WERI-Rb-1 (cell line): ENCODE measurements at places on chromosomes 7 and 10.

GRCh38 chr7:44111761-44112160 is 7.6 kb downstream of the AEBP1 start:
- DNase-seq, result no peak

DNA sequence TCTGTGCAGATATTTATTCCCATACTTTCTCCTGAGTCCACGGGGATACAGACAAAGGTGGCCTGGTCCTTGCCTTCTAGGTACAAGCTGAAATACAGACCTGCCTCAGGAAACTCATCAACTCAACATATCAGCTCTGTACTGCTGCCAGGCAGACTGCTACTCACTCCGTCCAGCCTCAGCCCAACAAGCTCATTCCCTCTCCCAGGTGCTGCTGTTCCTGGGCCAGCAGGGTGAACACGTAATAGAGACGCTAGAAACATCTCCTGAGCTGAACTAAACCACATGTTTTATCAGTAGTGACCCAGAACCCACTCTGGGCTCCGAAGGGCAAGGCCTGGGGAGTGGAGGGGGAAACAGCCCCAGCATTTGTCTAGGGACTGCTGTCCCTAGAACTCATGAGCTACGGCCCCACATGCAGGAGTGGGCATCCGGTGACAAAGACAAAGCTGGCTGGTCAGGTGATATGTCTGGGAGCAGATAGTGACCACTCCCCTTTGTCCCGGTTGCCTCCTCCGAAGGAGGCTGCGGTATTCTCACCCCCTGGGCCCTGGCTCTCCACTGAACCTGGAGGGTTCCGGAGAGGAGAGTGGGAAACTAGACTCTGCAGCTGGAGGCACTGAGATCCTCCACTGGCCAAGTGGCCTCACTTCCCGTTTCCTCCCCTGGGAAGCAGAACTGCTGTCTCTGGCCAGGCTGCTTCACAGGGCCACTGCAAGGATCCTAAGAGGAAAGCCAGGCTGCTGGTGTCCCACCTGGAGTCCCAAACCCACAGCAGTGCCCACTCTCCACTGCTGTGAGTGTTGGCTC is 116.1 kb downstream of the FAM53B start:
- no peak for DNase-seq

- DNase-seq, result no peak
Observed at GRCh38 chr7:14340393-14341074, 351.1 kb upstream of the ETV1 start.

DNA sequence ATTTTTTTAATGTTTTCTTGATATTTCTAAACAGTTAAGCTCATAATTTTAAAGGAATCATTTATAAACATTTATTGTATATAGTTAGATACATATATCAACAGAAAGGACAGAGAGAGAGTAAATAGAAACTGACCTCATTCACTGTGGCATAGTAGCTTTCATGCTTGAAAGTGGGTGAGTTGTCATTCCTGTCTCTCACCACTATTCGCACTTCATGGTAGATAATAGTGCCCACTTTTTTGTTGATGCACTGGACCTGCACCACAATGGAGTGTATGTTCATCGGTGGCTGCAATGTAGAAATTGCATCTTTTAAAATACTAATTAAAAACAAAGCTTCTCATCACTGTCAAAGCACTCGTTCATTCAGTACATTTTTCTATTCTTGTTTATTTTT is 432.0 kb downstream of the PCDH15 start:
- DNase-seq, result no peak

DNA sequence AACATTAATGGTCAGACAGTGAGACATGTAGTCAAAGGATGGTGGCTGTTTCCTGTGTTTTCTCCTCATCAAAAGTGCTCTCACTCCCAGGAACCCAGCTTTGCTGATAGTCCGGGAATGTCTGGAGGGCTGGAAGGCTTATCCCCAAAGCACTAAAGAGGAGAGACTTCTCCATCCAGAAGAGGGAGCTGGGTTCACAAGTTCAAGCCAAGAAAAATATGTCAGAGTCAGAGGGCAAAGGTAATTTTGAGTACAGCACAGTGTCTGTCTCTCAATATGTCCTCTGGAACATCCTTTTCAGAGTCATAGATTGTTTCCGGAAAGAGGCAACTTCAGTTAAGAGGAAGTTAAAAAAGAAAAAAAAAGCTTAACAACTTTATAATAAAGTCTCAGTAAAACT is 281.5 kb upstream of the PHYHIPL start:
- no peak for DNase-seq

GRCh38 chr7:3928727-3929515 is 627.9 kb downstream of the SDK1 start:
- no peak for DNase-seq

GRCh38 chr10:98365406-98366061 is 49.4 kb downstream of the PYROXD2 start:
- no peak for DNase-seq

DNA sequence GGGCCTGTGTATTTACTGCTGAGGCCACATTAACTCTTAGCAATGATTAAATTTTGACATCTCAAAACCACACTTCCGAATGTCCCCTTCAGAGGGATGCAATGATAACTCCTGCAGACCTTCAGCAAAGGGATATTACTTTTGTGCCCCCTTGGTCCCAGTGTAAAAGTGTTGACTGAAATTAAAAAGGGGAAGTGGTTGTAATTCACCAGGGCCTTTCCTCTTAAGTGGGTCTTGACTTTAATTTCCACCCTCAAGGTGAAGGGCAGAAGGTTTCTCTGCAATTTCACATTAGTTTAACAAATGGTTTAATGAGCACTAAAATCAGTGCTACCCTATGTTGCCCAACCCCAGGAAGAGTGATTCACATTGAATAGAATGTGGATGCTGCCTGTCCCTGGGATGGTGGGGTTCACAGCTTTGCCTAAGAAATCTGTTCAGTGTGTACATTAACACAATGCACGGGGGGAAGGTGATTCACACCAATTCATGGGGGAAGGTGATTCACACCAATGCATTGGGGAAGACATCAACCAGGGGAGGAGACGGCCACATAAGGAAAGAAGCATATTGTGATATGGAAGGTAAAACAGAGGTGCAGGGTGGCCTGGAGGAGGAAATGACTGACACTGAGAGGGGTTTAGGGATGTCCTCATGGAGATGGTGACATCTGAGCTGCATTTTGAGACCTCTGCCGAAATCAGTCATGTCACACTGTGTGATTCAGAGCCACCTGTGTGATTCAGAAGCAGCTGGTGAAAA is 19.4 kb upstream of the TNS3 start:
- no peak for DNase-seq

DNA sequence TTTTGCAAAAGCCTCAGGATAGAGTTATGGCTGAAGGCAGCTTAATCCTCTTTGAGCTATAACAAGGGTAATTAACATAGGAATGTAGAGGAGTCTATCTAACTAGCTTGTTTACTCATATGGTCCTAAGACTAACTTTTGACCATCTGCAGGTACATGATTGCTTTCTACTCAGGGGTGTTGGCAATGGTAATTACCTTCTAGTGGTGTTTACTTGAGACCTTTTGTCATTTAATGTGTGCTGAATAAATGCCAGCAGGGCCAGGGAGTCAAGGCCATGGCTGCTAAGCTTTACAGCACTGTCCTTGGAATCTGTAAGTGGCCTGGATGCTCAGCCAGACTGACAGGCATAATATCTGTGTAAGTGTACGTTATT is 1325.0 kb downstream of the XPNPEP1 start:
- DNase-seq, result peak; percentile 14

GRCh38 chr10:95791425-95791979 is 35.5 kb downstream of the ENTPD1 start:
- DNase-seq, result no peak

DNA sequence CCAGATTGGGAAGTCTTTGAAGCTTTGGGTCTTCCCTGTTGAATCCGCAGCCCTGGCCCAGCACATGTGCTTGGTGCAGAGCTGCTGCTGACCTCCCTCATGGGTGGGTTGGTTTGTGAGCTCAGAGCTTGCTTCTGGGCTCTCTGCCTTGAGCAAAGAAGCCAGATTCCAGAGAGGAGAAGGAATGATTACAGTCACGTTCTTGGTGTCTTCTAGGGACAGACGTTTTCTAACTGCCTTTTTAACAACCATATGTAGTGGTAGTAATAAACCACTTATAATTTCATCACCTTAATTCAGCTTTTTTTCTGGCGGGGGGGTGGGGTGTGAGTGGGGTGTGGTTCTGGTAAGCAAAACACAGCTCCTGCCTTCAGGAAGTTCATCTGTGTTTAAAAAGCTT is 39.5 kb downstream of the LRMDA start:
- DNase-seq, result no peak

DNA sequence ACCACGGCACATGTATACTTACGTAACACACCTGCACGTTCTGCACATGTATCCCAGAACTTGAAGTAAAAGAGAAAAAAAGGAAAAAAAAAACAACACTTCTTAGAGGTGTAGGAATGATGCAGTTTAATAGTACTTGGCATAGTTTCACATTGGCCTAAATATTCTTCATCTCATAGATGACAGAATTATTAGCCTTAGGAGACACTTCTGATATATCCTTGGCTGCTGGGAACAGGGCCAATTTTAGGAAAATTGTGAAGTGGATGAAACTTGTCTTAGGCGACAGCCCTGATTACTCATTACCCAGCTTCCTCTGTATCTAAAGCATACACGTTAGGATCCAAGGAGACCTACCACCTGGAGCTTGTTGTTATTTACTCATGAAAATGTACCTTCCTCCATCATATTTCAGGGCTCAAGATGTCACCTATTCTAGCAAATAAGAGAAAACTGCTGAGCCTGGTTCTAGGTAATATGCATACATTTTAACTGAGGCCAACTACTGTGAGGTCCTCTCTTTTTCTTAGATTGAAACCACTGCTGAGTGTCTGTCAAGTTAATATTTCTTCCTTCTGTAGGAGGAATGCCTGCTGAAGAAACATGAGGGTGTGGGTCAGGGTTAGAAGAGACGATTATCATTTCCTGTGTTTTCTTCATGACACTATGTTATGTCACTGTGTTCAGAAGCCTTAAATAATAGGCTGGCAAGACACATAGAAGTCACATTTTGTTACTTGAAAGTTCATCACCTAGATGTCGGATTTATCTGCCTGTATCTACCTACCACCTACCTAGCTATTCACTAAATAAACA is 44.3 kb downstream of the CPED1 start:
- DNase-seq, result no peak

DNA sequence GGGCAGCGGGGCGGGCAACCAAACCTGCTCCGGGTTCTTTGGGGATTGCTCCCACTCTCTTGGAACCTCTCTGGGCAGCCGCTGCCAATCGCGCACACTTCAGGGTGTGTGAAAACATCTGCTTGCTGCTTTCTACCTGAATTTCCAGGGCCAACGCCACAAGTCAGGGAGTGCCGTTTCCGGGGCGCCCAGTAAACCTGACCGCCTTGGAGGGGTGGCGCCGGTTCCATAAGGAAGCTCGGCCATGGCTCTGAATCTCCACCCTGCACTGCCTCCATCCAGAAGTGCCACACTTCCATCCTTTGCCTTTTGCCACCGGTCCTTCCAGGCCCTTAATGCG is 679 bp upstream of the AFAP1L2 start:
- no peak for DNase-seq

GRCh38 chr7:82188636-82189035 is 254.9 kb downstream of the CACNA2D1 start:
- DNase-seq, result no peak

GRCh38 chr10:30782537-30783461 is 153.2 kb upstream of the LYZL2 start:
- peak; percentile 39 for DNase-seq

- no peak for DNase-seq
Observed at GRCh38 chr7:26237035-26237807, 35.7 kb downstream of the CBX3 start.

DNA sequence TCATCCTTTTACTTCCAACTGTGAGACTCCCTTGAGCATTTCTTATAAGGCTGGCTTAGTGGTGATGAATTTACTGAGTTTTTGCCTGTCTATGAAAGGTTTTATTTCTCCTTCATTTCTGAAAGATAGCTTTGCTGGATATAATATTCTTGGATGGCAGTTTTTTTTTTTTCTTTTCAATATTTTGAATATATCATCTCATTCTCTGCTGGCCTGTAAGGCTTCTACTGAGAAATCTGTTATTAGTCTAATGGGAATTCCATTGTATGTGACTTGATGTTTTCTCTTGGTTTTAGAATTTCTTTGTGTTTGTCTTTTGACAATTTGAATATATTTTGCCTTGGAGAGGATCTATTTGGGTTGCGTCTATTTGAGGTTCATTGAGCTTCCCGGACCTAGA is 22.4 kb downstream of the PHTF2 start:
- DNase-seq, result no peak

- DNase-seq, result no peak
Observed at GRCh38 chr10:85651497-85651882, 715.1 kb downstream of the GRID1 start.

GRCh38 chr10:63671317-63671937 is 150.2 kb downstream of the REEP3 start:
- no peak for DNase-seq

DNA sequence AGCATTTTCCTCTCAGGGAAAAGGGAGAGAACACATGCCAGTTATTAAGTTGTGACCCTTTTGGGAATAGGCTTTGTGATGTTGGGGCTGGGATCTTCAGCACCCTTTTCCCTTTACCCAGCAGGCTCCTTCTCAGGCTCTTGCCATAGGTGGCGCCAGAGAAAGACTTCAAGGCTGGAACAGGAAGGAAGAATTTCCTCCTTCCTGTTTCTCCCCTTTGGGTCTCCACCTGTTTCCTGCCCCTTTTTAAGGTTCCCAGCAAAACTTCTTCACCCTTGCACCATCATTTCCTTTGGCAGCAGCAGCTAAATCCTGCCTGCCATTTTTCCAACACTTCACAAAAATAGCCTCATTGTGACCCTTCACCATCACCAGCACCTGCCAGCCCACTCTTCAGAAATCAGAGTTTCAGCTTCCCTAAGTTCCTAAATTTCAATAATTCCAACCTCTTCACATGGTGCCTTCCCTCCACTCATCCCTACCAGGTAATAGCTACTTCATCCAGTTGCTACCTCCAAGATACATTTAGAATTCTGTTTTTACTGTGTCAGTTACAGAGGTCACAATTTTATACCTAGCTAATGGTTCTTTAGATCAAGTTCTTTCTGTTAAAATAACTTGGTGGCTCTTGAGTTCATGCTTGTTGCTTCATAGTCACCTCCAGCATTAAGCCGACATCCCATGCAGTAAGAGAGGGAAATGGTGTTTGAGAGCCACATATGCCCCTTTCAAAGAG is 22.4 kb upstream of the FOXK1 start:
- DNase-seq, result peak; percentile 50

DNA sequence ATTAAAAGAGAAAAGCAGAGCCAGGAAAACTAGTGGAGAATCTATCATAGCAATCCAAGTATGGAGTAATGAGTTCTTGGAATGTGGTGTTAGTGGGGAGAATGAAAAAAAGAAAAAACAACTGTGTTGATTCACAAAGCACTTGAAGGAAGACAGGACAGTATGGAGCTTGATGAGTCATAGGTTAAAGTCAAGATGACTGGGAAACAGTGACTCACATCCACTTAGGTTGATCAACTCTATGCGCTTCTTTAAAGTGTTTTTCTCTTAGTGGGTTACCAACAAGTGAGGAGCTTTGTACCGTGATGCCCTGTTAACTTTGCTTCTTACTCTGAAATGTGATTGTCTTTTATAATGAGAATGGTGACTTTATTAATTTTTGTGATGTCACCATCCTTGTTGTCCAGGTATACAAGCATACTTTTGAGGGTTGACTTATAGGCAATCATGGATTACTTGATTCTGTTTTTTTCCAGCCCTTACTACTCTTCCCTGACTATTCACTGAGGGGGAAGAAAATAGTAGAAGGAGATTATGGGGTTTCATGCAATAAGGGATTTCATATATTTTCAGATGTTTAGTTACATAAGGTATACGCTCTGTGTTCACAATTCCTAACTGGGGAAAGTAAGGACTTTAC is 32.1 kb upstream of the MDFIC start:
- DNase-seq, result no peak
